Daoy (cell line): ENCODE measurements at places on chromosomes 1 and 21. TPM values are rescaled to one million over a fixed set of nuclear protein-coding genes. Genes with fewer than 3 reads are reported as not detected.

- peak; percentile 71 for DNase-seq
Measured at GRCh38 chr1:34924759-34925555, 4.5 kb downstream of the DLGAP3 start.

The PPIAL4G gene
- total RNA-seq: not detected in 2 replicates

The BTBD19 gene
- total RNA-seq: 0.03 and 0.29 TPM in 2 replicates

The S100A9 gene
- not detected in 2 replicates for total RNA-seq

DNA sequence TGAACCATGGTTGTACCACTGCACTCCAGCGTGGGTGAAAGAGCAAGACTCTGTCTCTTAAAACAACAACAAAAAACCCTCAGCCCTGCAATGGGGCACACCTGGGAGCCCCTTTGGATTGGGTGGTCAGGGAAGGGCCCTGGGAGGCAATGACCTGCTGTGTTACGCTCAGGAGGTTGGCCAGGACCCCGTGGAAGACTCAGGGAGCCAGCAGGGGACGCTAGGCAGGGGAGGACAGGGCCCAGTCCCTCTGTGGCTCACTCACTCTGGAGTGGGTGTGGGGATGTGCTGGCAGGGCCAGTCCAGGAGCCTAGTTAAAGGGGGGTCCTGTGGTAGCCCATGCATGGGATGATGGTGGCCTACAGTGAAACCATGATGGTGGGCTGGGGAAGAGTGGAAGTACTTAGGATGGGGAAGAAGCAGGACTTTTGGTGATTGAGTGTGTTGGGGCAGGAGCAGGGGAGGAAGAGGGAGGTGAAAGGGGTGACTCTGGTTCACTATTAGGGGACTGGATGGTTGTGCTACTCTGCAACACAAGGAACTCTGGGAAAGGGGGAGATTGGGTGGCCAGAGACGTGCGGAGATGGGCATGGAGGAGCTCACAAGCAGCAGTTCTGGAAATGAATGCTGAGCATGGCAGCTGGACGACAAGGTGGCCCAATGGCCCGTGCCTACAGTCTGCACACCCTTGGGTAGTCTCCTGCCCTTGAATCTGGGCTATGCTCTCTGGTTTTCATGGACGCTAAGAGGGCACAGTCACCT is 56.3 kb upstream of the FAM20B start:
- DNase-seq: no peak
